SW 1271 (cell line): ENCODE measurements at places on chromosomes 13 and 19.

- peak; percentile 50 for DNase-seq
These were observed 4.1 kb upstream of the CD79A start for GRCh38 chr19:41872775-41873647.

GRCh38 chr13:85148009-85148408, 651.2 kb downstream of the SLITRK6 start:
- no peak for DNase-seq

DNA sequence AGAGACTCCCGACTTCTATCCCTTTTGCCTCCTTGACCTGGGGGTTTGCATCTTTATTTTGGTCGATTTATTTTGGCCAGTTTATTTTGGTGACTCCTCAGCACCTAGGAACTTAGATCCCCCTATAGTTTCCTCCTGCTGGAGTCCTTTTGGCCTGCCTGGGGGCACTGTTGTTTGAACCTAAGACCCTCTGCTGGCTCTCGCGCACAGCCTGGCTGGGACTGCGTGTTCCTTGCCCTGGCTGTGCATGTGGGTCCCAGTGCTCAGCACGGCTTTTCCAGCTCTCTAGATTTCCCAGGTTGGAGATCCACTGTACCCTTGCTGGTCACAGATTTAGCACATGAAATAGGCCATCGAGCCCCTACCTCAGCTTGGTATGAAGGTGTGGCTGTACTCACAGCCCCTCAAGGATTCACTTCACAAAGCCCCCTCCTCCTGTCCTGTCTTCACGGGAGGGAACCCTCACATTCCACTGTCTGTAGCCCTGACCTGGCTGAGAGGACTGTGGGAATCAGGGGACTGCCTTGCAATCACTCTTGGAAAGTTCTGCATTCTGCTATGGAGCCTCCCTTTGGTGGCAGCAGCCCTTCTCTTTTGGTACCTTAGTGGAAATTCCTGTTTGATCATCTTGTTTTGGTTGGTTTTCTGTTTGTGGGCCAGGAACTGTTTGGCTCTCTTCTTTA, 8.3 kb downstream of the UBAC2 start:
- no peak for DNase-seq

- no peak for DNase-seq
These were observed 6.3 kb downstream of the COPE start for GRCh38 chr19:18912933-18913332.

DNA sequence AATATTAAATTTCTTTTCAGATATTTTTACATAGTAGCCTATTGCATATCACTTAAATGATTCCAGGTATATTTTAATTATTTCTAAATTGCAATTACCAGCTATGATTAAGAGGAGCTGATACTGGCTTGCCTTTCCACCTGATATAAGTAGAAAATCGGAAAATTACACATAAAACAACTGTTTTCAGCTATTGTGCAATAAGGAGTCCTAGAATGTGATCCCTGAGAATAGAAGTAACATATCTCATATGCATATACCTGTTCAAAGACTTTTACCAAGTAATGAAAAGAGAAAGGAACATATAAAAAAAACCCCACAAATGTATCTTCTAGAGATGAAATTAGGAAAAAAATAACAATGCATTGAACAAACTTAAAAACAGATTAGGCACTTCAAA, 1354.6 kb upstream of the PCDH9 start:
- no peak for DNase-seq

DNA sequence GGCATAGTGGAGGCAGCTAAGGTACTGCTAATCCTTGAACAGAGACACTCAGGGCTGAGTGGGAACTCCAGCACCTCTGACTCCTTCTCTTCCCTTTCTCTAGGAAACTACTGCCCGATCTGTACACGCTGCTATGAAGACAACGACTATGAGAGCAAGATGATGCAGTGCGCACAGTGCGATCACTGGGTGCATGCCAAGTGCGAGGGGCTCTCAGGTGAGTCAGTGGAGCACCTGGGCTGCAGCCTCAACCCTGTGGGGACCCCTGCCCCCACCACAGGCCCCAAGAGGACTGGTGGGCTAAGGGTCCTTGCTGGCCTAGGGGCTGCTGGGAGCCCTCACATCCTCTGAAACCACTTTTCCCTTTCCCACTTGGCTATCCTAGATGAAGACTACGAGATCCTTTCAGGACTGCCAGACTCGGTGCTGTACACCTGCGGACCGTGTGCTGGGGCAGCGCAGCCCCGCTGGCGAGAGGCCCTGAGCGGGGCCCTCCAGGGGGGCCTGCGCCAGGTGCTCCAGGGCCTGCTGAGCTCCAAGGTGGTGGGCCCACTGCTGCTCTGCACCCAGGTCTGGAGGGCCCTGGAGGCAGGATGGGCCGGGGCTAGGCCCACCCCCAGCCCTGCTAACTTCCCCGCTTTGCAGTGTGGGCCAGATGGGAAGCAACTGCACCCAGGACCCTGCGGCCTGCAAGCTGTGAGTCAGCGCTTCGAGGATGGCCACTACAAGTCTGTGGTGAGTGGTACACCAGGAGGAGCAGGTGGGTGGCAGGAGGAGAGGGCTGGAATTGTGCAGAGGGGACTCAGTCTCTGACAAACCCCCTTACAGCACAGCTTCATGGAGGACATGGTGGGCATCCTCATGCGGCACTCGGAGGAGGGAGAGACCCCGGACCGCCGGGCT, 9.5 kb downstream of the KMT2B start:
- DNase-seq = no peak

- no peak for DNase-seq
These were observed 10.8 kb upstream of the PDCD5 start for GRCh38 chr19:32570081-32570785.

DNA sequence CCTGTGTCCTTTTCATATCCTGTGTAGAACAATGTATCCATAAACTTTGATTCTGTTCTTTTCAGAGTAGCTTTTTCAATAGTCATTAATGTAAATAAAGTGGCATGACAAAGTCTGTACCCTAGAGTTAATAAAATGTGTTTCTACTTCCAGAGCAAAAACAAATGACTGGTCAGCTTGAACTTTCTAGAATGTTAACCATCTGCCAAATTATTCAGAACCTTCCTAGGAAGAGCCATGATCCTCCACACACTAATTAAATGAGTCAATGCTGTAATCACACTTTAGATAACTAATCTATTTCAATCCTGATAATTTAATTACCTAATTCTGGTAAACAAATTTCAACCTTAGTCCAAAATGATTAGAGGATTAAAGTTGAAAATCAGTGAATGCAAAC, 73.2 kb downstream of the DIAPH3 start:
- DNase-seq = no peak

DNA sequence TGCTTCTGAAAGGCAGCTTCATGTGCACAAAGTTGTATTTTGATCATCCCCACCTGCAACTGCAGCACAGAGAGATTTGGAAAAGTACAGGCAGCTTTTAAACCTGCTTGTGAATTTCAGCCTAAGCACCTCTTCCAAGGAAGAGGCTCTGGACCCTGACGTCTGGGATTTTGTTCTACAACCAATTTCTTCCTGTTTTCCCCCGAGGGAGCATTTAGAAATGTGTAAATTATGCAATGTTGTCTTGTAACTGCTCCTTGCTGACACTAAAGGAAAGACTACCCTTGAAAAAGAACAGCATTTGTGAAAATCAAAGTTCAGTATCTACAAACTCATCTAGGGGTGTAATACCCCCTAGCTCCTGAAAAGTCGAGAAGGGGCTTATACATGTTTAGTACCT, 15.4 kb downstream of the MED26 start:
- DNase-seq = no peak

DNA sequence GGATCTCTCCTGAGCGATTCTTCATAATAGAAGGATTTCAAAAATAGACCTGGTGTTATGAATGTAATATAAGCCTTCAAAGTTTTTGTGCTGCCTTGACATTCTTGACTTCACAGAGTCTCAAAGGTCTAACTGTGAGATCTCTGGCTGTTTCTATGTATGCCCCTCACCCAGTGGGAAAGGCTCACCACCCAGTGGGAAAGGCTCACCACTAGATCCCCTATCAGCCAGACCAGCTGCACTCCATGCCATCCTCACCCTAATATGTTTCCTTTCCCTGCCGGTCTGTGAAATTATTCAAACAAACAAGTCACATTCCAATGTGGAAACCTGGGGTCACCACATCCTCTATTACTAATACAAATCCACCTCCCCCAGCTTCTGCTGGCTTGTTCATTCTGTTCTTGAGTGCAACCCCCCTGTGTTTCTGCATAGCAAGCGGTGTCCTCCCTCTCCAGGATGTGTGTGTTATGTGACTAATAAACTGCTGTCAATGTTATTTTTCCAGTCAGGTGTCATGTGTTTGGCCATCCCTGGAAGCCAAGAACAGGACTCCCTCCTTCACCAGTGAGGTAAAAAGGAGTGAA, 13.8 kb upstream of the SLITRK1 start:
- peak; percentile 24 for DNase-seq

DNA sequence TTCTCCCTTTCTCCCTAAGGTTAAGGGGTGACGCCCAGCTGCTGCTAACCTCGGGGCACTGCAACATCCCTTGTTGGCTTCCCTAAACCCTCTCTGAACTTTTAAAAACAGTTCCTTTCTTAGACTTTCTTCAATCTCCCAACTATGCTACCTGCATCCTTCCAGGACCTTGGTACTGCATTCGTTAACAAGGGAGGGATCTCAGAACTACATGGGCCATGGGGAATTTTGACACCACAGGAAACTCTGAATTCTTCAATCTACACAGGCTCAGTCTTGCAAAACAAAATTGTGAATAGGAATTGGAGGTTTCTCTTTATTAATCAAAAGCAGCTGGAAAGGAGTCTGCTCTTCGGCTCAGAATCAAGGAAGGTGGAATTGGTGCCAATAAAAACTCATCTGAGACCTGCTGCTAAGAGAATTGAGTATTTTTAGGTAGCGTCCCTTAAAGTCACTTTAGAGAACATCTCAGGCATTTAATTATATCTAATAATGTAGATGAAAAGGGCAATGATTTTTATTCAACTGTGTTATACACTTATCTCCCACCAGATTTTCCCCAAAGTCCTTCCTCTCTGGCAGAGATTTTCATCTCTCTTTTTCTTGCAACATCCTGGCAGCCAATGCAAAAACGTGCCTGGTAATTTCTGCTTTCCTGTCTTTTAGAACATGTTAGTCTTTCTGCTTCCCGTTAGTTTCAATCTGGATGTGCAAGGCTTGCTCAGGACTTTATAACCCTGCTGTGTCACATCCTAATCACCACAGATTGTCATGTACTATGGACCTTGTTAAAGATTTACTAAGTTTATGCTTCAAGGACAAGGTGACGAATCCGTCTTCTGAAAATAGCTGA, 69.1 kb upstream of the SLC15A1 start:
- DNase-seq = no peak

- no peak for DNase-seq
These were observed 150.5 kb upstream of the MIR17HG start for GRCh38 chr13:91196958-91197357.

DNA sequence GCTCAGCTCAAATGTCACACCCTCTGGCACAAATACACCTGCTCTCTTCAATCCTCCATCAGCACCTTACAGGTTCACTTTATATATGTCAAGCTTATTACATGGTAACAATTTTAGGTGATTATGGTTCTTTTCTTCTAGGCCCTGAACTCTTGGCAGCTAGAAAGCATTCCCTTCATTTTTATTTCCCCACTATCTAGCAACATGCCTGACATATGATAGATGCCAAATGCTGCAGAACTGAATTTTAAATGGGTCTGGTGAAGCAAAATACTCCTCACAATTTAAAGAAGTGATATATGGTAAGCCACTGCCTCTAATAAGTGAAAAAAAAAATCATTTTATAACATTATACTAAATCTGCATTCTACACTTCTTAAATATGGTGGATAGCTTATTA, 95.2 kb downstream of the USP12 start:
- DNase-seq = no peak

- peak; percentile 100 for DNase-seq
These were observed at the start of gene FEM1A for GRCh38 chr19:4791183-4792018. TSS of gene FEM1A (plus strand) at chr19:4791734. CDS start at chr19:4791855, 121 bp downstream.

DNA sequence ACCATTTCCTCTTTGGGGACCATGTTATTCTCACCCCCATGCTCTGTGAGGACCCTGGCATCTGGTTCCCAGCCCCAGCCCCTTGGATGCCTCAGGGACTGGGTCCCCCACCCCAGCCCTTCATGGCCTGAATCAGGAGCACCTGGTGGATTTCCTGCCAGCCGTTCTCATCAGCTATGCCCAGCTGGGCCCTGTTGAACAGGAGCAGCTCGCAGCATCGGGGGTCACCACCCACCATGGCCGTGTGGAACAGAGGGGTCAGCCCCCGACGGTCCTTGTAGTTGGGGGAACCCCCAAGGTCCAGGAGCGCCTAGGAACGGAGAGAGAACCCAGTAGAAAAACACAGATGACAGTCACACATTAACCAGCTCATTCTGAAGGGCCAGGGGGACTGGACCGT, 7.8 kb downstream of the SHANK1 start:
- DNase-seq = no peak

DNA sequence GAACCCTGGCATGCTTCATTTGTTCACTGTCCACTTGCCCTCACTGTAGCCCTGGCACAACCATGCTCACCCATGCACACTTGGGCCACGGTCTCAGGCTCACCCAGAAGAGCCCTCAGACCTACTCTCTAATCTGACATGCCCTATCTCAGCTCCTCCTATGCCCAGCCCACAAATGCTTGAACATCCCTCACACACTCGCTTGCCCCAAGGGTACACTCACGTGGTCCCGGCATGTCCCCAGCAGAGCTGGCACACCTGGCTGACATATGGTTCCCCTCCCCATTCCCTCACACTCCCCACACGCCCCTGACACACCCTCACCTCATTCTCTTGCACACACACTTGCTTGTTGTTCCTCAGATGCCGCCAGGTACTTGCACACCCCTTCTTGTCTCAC, 55.7 kb downstream of the MAP4K1 start:
- no peak for DNase-seq

- DNase-seq = no peak
These were observed 2.0 kb downstream of the GPR108 start for GRCh38 chr19:6735181-6735911.

GRCh38 chr13:79680485-79680884, 199.5 kb downstream of the NDFIP2 start:
- DNase-seq = no peak

DNA sequence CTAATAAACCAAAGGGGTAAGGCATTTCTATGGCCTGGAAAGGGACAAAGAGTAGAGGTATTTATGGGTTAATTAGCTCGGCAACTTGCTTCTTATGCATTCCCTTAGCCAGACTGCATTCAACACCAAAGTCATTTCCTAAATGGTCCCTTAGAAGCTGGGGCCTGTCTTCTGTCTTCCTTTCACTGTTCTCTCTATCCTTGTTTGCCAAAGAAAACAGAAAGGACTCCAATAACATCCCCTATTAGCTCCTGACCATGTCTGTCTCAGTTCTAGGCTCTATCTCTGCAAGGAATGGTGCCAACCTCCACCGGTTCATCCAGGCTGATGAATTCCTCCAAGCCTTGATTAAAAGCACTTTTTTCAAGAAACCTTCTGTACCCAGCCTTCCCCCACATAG, 123.5 kb downstream of the KCTD12 start:
- no peak for DNase-seq
